ENCODE measurements at places on chromosomes 4 and X. TPM values are rescaled to one million over a fixed set of nuclear protein-coding genes. Genes with fewer than 3 reads are reported as not detected.

TMEM47 gene
- total RNA-seq = not detected

AFP gene
- not detected for total RNA-seq

CWH43 gene
- total RNA-seq = not detected

GRCh38 chr4:74308215-74308614, at the start of gene EPGN:
Gene EPGN, plus strand, starts transcription at chr4:74308470. Its CDS starts 64 bp downstream, at chr4:74308534.
- DNase-seq = no peak

- DNase-seq = no peak
Observed at GRCh38 chr4:164955107-164955805, 22.2 kb downstream of the TRIM61 start.

DNA sequence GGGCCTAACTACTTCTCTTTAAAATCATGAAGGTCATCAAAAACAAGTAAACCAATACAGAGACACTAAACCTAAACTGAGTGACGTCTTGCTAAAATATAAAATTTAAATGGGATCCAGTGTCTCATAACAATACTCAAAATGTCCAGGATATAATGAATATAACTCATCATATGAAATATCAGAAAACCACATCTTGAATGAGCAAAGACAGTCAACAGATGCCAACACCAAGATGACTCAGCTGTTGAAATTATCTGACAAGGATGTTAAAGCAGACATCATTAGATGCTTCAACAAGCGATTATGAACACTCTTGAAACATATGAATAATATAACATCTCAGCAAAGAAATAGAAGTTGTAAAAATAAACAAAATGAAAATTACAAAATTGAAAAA, 8.3 kb downstream of the NAP1L2 start:
- no peak for DNase-seq

DNA sequence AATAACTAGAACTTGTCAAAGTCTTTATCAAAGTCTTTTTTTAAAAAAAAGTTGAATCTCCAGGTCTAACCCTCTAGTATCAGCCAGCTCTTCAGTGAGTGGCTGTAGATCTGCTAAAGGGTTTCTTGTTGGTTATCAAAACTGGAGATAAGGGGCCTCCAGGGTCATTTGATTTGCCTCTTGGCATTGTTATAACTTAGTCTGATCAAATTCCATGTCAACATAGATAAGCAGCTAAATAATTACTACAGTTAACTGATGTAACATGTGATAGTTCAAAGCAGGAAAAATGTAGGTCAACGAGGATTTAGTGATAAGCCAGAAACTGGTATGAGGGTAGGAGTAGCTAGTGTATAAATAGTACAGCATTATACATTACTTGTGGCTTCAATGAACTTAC, 465.1 kb downstream of the PDHA2 start:
- DNase-seq = no peak

DNA sequence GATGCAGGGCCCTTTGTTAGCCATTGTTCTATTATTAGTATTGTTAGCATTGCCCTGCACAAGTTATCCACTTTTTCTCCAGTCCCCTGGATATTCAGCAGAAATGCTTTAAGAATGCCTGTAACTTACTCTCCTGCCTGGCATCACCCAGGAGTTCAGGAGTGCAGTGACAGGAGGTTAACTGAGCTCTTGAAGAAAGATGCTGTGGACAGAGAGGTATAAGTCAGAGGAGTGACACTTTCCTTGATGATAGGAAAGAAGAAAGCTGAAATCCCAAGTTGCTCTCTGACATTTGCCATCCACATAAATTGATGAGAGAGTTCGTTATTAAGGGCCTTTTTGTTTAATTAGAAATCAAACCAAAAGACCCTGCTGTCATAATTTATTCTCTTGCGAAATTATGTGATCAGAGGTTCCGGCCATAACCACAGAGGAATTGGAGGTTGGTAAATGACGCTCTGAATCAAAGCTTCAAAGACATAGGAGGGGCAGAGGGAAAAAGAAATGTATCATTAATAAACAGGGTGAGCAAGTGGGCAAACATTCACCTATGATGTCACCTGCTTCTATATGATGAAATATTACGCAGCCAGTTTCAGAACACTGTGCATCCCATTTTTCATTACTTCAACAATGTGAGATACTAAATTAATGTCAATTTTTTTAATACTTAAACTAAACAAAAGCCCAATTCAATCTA, 230.2 kb upstream of the JADE1 start:
- DNase-seq = no peak

DNA sequence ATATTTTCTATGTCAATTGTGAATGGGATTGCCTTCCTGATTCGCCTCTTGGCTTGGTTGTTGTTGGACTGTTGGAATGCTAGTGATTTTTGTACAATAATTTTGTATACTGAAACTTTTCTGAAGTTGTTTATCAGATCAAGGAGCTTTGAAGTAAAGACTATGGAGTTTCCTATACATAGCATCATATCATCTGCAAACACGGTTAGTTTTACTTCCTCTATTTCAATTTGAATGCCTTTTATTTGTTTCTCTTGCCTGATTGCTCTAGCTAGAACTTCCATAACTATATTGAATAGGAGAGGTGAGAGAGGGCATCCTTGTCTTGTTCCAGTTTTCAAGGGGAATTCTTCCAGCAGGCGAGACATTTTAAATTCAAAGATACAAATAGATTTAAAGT, 226.5 kb downstream of the FBXO8 start:
- no peak for DNase-seq

DNA sequence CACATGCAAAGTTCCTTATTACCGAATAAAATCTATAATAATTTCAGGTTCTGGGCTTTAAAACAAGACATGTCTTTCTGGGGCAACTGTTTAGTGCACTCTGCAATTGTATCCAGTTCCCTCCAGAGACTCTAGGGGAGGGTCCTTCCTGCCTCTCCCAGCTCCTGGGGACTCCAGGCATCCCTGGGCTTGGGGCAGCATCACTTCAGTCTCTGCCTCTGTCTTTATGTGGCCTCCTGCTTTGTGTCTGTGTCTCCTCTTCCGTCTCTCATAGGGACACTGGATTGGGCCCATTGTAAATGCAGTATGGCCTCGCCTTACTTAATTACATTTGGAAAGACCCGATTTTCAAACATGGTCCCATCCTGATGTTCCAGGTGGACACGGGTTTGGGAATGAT, 10.9 kb upstream of the ASMTL start:
- DNase-seq = no peak

GRCh38 chr4:188263321-188263720, 124.1 kb downstream of the TRIML1 start:
- no peak for DNase-seq

DNA sequence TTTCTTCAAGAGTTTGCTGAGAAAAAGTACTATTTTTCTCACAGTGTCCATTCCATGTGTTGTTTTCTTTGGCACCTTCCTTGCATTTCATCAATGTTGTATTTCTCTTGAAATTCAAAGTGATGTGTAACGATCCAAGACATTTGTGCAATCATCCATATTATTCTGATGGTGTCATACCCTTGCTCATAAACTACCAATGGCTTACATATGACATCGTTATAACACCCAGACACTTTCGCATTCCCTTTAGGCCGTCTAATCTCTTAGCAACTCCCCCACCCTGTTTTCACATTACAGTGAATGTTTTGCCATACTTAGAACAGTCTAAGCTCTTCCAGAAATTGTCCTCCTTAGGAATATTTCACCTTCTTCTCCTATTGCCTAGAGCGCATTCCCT, 1779.0 kb downstream of the PCDH7 start:
- no peak for DNase-seq

DNA sequence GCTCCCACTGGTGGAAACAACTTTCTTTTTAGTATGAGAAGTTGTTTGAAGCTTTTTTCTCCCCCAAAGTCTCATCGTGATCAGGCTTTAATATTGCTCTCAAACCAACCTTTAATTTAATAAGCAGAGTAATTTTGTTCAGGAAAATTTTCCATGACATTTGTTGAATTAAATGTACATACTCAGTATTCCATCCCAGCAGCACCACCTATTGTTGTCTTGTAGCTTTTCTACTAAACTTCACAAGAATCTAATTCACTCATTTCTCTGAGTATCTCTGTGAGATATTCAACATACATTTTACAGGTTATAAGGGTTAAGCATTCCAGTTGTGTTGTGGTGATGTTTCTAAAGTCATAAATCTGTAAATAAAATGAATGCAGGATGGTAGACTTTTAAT, 218.3 kb upstream of the HAND2 start:
- no peak for DNase-seq

DNA sequence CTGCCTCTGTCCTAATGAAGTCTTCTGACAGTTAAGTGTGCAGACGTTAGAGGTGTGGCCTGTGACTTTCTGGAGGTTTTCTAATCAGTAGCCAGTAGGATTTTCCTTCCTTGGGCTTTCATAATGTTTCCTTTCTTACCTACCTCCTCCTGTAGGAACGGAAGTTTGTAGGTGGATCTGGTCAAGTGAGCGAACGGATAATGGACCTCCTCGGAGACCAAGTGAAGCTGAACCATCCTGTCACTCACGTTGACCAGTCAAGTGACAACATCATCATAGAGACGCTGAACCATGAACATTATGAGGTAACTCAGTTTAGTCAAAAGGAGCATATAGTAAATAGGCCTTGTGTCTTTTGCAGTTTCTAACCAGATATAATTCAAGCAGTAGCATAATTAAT, 75.0 kb downstream of the MAOA start:
- DNase-seq = no peak

DNA sequence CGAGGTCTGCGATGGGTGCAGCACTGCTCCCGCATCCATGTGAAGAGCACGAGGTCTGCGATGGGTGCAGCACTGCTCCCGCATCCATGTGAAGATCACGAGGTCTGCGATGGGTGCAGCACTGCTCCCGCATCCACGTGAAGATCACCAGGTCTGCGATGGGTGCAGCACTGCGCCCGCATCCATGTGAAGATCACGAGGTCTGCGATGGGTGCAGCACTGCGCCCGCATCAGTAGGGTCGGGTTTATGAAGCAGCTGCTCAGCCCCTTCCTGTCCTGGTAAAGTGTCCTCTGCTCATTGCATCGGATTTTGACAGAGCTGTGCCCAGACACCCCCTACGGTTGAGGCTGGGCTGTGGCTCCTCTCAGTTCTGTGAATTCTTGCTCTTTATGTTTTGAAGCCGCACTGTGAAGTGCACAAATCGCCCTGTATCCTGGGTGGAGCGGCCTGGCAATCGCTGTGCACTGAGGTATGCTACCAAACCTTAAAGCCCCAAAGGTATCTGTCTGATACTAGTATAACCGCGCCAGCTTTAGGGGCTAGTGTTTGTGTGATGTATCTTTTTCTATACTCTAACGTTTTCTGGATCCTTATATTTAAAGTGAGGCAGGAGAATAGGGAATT, 98.7 kb downstream of the CPZ start:
- DNase-seq = no peak

CLGN gene
- not detected for total RNA-seq

GRCh38 chr4:185810746-185811508, 1.1 kb downstream of the SORBS2 start:
- DNase-seq = no peak

DNA sequence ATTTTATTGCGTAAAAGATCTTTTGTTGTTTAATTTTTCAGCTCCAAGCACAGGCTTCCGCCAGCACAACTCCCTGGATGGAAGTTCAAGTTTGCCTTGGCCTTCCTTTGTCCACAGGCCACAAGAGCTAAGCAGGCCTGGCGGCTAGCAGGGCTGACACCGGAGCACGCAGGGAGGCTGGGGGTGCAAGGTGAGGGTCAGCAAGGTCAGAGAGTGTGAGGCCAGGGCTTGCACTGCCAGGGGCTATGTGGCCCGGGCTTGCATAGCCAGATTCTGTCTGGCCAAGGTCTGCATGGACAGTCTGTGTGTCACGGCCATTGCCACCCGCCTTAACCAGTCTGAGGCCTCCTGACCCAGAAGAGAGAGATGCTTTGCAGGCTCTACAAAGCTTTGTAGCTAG, 123.9 kb downstream of the BCOR start:
- DNase-seq = no peak

TEC gene
- 2.4 TPM for total RNA-seq

SAGE1 gene
- not detected for total RNA-seq

GRCh38 chr4:2243681-2244380, 1.9 kb upstream of the HAUS3 start:
- no peak for DNase-seq

DNA sequence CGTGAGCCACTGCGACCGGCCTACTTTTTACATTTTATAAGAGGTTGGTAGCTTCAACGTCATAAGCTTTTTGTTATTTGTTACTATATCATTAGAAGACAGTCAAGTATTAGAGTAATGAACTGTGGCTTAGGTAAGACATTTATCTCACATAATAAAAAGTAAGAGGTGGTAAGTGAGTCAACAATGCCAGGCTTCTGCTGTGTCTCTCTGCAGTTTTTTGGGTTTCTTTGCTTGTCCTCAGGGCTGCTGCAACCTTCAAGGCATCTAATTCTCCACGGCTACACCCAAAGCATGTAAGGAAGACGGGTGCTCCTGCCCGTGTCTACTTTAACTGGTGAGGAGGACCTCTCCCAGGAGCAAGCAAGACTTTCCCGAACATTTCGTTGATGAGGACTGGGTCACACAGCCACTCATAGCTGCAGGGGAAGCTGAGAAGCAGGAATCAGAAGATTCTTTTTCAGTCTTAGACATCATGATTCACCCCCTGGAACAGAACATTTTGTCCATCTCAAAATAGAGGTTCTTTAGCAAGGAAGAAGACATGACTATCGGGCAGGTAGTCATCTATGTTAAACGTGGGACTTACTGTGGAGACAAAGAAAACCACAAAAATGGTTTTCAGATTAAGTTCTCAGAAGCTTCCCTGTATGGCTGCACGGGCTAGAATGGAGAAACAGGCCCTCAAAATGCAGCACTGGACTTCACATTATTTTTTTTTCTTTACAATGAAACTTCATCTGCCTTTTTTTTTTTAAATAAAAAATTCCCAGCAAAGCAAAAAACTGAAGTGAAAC, 13.0 kb upstream of the RHOH start:
- DNase-seq = no peak

DNA sequence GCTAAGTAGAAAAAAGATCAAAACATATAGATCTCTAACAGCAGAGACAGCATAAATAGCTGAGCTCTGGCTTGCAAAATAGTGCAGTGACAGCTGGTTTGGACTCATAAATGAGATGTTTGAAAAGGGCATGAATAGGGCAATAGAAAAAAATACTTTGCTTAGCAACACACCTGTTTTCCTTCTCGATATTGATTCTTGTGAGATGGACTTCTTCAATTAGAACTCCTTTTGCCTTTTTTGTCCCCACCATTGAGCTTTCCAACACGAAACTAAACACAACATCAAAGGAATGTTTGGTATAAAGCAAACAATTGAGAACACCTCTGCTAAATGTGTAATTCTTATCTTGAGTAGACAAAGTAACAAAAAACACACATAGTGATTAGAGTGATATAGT, 726.3 kb downstream of the RAPGEF2 start:
- no peak for DNase-seq

- no peak for DNase-seq
Observed at GRCh38 chr4:41598580-41598979, 60.6 kb downstream of the LIMCH1 start.

ZC4H2 gene
- total RNA-seq = 6.6 TPM

PPP2R2C gene
- total RNA-seq = not detected

GRCh38 chr4:134627366-134627765, 425.8 kb upstream of the PABPC4L start:
- DNase-seq = no peak

Measured in T-helper 17 cell (primary cell).